ENCODE measurements at places on chromosomes 7 and 10.

DNA sequence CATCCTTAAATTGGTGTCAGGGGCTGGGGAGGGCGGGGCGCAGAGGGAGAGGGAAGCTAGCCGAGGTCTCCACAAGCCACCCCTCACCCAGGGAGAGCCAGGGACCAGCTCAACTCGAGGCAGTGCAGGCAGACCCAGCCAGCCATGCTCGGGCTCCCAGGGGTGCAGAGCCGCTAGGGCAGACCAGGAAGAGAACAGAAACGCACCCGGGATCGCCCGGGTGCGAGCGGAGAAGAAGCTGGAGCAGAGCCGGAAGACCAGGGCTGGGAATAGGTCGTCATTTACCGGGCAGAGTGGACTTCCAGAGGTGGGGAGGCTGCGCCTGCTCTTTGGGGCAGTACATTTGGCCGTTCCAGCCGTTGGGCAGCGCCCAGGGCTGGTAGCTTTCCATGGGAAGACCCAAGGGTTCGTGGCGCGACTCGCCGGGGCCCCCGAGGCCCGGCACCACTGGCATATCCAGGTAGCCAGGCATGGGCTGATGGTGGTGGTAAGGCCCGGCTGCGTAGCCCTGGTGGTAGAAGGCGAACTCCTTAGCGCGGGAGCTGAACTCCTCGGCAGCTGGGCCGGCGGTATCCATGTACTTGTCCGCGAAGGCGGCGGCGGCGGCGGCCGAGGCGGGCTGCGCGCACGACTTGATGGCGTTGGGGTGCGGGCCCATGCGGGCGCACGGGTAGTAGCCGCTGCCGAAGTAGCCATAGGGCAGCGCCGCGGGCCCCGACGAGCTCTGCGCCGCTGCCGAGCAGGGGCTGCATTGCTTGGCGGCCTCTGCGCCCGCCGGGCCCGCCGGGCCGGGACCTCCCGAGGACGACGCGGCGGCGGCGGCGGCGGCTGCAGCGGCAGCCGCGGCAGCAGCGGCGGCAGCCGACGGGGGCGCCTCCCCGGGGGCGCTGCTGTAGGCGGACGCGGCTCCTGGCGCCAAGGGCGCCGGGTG, 755 bp downstream of the HOXA13 start:
- DNase-seq = no peak

- DNase-seq = no peak
Measured at GRCh38 chr7:151839451-151839921, 37.4 kb downstream of the PRKAG2 start.

- DNase-seq = no peak
Measured at GRCh38 chr7:112143582-112143981, 62.6 kb downstream of the DOCK4 start.

DNA sequence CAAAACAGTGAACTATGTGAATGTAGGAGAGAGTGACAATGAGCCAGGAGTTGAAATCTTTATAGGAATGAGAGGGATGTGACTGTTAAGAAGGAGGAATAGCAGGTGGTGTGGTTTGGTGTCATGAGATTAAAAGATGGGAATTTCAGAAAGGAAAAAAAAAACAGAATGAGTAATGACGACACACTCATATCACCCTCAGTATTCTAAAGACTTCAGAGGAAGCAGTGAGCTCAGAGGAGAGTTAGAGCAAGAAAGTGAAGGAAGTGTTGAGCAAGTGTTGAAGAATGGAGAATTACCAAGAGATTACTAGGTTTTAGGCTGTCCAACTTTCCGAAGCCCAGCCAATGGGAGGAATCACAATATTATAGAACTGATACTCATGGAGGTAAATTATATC, 220.5 kb upstream of the HGF start:
- no peak for DNase-seq

- no peak for DNase-seq
Measured at GRCh38 chr10:101965075-101965765, 90.8 kb downstream of the ARMH3 start.

DNA sequence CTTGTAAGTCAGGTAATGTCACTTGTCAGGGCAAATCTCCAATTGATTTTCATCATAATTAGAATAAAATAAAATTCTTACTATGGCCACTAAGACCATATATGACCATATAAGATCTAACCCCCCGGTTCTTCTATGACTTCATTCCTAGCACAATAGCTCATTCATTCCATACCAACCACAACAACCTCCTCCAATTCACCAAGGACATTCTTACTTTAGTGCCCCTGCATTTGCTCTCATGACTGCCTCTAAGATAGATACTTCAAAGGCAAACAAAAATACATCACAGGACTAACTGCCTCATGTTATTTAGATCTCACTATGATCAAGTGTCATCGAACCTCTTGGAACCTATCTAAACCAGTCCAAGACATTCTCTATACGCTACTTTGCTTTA, 90.8 kb downstream of the SNX13 start:
- no peak for DNase-seq

- DNase-seq = no peak
Measured at GRCh38 chr7:19161671-19162070, 16.4 kb upstream of the FERD3L start.

DNA sequence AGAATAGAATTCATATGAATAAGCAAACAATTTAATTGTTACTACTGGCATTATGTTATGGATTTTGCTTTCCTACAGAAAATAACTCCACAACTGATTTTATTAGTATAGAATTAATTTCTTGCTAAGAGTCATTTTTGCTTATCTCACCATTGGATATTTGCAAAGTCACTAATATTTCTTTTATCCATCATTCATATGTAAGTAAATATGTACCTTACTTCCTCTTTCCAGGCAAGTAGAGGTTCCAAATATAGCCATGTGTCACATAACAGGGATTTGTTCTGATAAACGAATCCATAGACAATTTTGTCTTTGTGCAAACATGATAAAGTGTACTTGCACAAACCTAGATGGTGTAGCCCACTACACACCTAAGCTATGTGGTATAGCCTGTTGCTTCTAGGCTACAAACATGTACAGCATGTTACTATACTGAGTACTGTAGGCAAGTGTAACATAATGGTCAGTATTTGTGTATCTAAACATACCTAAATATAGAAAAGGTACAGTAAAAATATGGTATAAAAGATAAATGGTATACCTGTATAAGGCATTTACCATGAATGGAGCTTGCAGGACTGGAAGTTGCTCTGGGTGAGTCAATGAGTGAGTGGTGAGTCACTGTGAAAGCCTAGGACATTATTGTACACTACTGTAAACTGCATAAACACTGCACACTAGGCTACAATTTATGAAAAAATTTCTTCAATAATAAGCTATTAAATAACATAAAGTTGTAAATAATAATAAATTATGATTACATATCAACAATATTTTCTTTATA, 18.3 kb downstream of the KLLN start:
- no peak for DNase-seq

GRCh38 chr7:66950763-66951162, 29.7 kb downstream of the TMEM248 start:
- DNase-seq = no peak

- no peak for DNase-seq
Measured at GRCh38 chr10:92305133-92306072, 14.4 kb downstream of the MARCHF5 start.

All from brain pericyte (primary cell).